ENCODE measurements at places on chromosomes 7 and 10. TPM values are rescaled to one million over a fixed set of nuclear protein-coding genes. Genes with fewer than 3 reads are reported as not detected.

Gene IFIT2
- total RNA-seq = 4.2 TPM

Gene GARS1
- total RNA-seq = 52.8 TPM

Gene CFAP43
- 0.16 TPM for total RNA-seq

Gene BMPR1A
- 91.5 TPM for total RNA-seq

Gene PRR15
- not detected for total RNA-seq

Gene SORCS1
- total RNA-seq = 8.5 TPM

Gene LHFPL3
- total RNA-seq = not detected

Gene MRLN
- total RNA-seq = not detected

Gene ANKRD61
- not detected for total RNA-seq

Gene PNLIP
- not detected for total RNA-seq

Gene ERVW-1
- not detected for total RNA-seq

Gene PRKG1
- total RNA-seq = 73.2 TPM

DNA sequence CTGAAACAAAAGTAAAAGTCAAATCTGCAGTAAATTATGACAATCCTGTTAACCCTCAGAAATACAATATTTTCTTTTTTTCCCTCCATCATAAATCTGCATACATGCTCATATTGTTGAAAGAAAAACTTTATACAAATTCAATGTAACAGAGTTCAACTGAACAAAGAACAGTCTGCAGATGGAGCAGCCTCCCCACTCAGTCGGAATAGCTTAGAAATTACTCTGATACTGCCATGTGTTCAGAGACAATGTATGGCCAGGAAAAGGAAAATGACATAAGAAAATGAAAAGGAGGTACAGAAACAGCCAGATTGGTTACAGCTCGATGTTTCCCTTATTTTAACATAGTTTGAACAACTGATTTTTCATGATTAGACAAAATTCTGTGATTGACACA lies 651.9 kb upstream of the COBL start:
- ATAC-seq = no peak

- no peak for ATAC-seq
Observed at GRCh38 chr10:62015994-62016393, 114.5 kb downstream of the ARID5B start.

GRCh38 chr7:153408360-153409335 lies 643.5 kb upstream of the DPP6 start:
- ATAC-seq = no peak

DNA sequence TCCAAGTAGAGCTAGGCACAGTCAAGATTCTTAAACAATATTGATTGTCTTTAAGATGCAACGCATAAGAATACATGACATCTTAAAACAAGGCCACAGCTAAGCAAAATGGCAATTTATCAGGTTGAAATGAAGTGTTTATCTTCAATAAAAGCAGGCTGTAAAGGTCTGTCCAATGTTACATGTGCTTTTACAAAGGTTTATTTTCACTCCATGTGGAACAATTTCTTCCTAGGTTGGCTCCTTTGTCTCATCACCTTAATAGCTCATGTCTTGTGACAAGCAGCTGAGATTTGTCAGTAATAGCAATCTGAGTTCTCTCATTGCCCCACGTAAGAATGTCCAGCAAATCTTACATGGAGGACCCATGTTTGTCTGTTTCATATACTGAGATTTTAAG lies 437.6 kb downstream of the GPAM start:
- ATAC-seq = no peak

GRCh38 chr7:133983685-133984419 lies 143.3 kb upstream of the LRGUK start:
- no peak for ATAC-seq

- ATAC-seq = no peak
Observed at GRCh38 chr10:79245539-79246208, 101.6 kb upstream of the PPIF start.

DNA sequence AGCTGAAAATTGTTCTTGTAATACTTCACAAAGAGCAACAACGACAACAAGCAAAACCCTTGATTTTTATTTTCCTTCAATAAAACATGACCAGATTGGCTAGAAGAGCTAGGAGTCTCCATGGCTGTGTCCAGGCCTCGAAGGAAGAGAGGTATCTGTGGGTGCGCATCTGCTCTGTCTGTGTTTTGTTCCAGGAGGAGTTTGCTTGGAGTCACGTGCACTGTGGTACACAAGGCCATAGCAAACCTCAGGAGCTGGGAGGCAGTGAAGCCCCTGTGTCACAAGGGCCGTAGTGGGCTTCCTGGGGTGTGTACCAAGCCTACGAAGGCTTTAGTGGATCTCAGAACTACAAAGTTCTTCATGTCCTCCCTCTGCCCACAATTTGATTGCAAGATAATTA lies 271.7 kb downstream of the TWIST1 start:
- ATAC-seq = no peak

DNA sequence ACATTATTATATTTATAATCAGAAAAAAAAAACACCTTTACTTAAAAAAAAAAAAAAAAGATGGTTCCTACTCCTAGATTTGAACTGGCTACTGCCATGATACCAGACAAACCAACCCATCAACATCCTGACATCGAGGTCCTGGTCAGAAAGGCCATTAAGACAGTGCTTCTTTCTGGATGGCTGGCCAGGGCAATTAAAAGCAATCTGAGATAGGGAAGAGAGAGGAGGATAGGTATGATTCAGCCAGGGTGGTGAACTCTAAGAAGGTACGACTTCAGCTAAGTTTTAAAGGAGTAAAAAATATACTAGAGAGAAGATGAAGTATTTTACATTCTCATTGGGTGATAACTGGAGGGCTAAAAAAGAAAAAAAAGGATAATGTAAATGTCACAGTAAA lies 139.0 kb downstream of the DOCK4 start:
- ATAC-seq = no peak

DNA sequence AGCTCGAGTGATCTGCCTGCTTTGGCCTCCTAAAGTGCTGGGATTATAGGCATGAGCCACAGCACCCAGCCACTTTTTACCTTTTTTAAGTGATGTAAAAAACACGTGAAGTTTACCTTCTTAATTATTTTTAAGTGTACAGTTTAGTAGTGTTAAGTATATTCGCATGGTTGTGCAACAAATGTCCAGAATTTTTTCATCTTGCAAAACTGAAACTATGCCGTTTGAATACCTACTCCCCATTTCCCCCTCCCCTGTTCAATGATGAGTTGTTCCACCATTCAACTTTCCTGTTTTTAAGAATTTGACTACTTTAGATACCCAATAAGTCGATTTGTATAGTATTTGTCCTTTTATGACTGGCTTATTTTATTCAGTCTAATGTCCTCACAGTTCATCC lies 10.9 kb downstream of the NRBF2 start:
- no peak for ATAC-seq

DNA sequence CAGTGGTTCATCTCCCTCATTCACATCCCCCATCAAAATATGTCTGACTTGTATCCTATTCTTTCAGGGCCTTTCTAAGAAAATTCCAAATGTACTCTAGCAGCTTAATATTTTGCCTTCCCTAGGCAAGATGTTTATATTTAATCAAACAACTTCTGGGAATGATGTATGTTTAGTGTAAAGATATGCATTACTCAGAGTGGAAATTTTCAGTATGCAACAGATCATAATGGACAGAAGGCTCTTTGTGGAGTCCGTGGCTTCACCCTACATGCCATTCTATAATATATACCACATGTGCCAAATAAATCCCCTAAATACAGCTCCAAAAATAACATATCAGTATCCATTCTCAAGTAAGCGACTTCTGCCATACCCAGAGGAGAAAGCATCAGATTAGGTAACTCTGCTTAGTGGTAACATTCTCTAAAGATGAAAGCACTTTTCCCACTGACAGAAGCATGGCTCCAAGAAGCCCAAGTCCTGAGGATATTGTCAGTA lies 316.6 kb downstream of the KCNMA1 start:
- no peak for ATAC-seq

DNA sequence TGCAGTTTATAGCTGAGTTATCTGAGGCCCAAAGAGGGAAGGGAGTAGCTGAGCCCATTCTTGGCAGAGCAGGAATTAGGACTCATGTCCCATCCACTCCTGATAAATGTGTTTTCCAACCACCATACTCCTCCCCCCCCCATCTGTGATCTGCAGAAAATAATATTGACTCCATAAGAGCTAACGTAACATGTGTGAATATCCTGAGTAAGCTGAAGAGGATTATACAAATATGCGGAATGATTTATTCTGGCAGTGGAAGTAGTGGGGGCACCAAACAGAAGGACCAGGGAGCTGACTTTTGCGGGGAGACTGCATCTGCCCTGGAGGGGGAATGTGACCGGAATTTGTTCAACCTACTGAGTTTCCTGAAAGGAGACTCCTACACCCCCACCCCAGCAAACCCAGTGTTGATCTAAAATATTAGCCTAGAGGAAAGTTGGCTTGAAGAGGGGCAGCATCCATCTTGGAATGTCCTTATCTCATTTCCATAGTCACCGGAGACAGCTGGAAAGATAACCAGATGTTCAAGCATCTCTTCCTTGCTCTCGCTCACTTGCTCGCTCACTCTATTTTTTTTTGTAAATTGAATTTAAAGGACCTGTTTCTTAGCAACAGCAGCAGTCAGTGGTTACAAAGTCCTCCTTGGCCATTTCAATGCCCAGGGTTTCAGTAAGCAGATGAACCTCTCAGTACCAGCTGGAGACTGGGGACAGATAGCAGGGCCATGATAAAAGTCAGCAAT lies 114.7 kb downstream of the RPS24 start:
- no peak for ATAC-seq

DNA sequence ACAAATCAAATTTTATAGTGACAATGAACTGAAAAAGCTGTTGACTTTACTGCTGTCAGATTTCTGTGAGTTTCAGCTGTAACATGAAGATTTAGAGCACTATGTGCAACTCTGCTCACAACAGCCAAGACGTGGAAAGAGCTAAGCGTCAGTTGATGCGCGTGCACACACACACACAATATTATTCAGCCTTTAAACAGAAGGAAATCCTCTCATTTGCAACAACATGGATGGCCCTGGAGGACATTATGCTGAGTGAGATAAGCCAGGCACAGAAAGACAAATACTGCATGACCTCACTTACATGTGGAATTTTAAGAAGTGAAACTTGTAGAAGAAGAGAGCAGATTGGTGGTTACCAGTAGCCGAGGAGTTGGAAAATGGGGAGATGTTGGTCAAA lies 82.8 kb upstream of the FRMD4A start:
- ATAC-seq = no peak

DNA sequence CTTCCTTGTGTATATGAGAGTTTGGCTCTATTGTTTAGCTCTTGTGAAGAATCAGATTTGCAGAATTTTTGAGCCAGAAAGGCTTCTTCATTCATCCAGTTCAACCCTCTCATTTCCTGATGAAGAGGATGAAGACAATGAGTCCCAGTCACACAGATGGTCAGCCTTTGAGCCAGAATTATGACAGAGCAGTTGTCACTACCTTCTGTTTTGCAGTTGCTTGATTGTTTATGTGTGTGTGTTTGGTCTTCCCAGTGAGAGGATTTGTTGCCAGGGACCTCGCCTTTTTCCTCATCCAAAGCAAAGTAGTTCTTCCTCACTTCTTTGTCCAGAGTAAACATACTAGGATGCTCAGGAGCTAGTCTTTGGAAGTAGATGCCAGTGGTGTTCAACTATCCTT lies 15.6 kb downstream of the MDFIC start:
- ATAC-seq = no peak

DNA sequence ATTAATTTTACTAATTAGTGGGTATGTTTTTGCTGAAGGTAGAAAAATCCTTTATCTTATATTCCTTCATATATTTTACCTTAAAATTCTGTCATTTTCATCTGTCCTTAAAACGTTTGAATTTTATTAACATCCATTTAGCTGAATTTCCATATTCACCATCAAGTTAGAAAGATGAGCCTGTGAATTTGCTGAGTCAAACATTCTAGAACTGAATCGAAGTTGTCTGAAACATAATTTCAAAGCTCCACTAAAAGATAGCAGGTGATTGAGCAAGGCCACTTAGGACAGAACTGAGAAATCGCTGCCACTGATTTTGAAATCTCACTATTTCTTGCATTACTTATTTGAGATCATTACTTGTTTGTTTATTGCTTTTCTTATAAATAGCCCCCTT lies 17.5 kb downstream of the HGF start:
- no peak for ATAC-seq

- ATAC-seq = peak; percentile 95
Observed at GRCh38 chr7:27130540-27131389, at the start of gene HOXA4. Gene HOXA4 (minus strand): TSS chr7:27130757. CDS start chr7:27130733, 24 bp downstream.

- ATAC-seq = no peak
Observed at GRCh38 chr7:18505870-18506460, 10.4 kb downstream of the HDAC9 start.

DNA sequence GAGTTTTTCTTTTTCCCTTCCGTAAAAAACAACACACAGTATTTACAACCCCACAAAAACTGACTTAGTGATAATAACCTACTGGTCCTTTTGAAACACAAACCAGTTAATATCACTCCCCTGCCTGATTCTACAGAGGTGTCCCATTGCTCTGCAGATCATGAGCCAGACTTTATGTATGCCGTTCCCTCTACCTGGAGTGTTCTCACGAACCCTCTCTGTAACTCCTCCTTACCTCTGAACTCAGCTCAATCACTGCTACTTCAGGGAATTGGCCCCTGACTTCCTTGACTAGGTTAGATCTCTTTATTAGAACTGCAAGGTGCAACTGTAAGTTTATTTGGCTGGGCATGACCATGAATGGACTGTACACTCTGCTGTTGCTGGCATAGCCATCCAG lies 1.6 kb upstream of the LGI1 start:
- no peak for ATAC-seq

DNA sequence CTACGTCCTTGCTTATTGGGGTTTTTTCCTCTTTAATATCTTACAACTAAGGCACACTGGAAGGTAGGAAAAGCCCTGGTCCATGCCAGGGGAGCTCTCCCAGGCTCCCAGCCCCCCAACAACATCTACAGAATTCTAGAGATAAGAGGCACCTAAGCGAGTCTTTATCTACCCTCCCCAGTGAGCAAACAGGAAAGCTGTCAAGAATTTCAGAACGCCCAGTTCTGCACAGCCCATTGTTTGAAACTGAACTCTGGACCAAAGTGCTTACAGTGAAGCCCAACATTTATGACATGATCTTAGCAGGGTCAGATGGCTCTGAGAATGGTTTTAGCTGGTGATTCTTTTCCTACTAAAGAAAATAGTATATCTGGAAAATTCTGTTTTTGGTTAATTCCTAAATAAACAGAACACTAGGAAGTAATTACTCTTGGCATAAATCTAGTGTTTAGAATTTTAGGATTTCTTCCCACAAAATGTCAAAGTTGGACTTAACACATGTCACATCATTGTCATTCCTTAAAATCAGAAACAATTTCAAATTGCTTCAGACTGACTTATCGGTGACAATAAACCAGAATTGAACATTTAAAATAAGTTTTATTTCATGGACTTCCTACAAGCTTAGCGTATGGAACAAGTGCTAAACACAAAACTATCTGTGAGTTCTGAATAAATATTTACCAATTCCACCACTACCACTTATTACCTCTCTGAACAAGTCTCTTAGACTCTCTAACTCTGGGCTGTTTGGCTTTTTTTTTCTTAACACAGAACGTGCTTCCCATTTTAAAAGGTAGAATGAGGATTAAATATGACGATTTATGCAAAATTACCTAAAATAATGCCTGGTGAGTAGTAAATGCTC lies 31.3 kb upstream of the RNF32 start:
- no peak for ATAC-seq

- no peak for ATAC-seq
Observed at GRCh38 chr10:132583456-132583855, 45.9 kb downstream of the INPP5A start.
